ENCODE measurements at places on chromosomes 11 and 22.
A peak's percentile ranks its signal among the peaks of the same experiment; 100 is the strongest.

GRCh38 chr11:92311616-92312449, 87.2 kb downstream of the FAT3 start:
- DNase-seq, result no peak

DNA sequence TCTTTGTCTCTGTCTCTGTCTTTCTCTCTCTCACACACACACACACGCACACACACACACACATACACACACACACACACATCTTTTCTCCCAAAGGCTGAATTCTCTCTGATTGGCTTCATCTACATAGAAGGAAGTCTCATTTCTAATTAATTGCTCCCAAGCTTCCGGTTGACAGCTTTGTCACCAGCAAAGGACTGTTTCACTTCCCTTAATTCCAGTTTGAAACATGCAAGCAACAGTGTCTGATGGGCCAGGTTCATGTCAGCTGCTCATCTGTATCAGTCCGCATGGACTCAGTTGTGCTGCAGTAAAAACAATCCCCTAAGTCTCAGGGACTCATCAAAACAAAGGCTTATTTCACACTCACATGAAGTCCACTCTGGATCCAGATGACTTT, 16.2 kb upstream of the PVALB start:
- DNase-seq, result no peak

- no peak for DNase-seq
Measured at GRCh38 chr11:105046898-105047579, 1.9 kb upstream of the CARD16 start.

DNA sequence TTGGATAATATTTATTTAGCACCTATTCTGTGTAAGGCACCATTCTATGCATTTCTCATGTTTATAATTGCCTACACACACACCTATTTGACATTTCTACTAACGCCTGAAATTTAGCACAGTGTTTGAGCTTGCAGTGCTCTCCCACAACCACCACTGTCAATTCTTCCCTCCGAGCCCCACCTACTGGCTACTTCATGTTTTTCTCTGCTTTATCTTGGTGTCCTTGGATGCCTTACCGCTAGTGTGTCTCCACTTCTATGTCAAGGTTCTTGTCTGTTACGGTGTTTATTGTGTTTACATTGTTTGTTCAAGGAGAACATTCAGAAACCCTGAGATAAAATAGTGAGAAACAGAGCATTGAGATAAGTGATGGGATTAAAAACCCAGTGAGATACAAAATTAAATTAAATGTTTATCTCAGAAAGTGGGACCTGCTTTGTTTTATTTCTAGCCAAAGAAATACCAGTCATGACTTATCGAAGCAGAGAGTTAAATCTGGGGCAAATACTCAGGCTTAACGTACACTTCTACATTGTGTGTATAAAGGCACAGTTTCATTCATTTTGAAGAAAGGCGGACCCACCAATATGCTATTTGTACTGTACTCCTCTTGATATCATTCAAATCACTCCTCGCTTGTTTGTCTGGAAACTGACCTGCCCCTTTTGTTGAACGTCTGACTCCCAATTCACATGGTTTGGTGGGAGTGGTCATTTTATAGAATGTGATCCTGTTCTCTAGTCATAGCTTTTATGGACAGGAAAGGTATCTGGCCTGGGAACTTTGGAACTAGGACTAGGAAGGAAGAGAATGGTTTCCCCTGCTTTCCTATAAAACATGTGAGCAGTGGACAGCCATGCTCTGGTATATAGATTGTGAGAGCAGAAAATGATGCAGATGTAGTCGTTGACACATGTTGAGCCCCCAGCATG, 39.2 kb upstream of the SLC36A4 start:
- DNase-seq, result no peak

- DNase-seq, result no peak
Measured at GRCh38 chr11:5229356-5229755, 2.5 kb upstream of the HBB start.

GRCh38 chr11:35141571-35141971, 2.6 kb downstream of the CD44 start:
- DNase-seq, result no peak

- DNase-seq, result peak; percentile 95
Measured at GRCh38 chr11:5684646-5685362, at the start of gene TRIM5. Gene TRIM5, minus strand, starts transcription at chr11:5685074. Its CDS starts 4,897 bp downstream, at chr11:5680177.

DNA sequence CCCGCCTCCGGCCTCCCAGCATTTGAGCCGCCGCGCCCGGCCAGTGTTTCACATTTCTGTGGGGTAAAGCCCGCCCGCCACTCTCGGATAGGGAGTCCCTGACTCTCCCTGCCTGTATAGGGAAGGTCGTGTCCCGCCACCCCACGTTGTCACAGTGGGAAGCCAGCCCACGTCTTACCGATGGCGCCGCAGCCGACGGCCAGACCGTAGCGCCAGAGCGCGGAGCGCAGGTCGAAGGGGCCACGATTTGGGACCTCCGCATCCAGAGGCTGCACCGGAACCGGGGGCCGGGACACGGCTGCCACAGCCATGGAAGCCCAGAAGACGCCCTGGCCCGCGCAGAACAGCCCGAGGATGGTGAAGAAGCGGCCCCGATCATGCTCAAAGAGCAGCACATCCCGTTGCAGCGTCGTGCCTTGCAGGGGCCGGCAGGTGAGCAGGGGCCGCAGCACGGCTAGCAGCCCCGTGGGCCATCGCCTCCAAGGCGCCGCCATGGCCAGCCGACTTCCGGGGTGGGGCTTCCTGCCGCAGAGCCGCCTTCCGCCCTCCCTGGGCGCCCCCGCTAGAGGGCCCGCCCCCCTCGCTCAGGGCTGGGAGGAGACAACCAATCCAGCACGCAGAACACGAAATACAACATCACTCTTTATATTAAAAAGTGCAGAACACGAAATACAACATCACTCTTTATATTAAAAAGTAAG, at the start of gene TMEM223:
TMEM223 (minus strand) TSS at position 506 of the 701 bp plus-strand sequence; CDS start at position 494, 12 bp downstream.
- peak; percentile 90 for DNase-seq

- DNase-seq, result no peak
Measured at GRCh38 chr11:20563866-20564265, 35.5 kb upstream of the SLC6A5 start.

DNA sequence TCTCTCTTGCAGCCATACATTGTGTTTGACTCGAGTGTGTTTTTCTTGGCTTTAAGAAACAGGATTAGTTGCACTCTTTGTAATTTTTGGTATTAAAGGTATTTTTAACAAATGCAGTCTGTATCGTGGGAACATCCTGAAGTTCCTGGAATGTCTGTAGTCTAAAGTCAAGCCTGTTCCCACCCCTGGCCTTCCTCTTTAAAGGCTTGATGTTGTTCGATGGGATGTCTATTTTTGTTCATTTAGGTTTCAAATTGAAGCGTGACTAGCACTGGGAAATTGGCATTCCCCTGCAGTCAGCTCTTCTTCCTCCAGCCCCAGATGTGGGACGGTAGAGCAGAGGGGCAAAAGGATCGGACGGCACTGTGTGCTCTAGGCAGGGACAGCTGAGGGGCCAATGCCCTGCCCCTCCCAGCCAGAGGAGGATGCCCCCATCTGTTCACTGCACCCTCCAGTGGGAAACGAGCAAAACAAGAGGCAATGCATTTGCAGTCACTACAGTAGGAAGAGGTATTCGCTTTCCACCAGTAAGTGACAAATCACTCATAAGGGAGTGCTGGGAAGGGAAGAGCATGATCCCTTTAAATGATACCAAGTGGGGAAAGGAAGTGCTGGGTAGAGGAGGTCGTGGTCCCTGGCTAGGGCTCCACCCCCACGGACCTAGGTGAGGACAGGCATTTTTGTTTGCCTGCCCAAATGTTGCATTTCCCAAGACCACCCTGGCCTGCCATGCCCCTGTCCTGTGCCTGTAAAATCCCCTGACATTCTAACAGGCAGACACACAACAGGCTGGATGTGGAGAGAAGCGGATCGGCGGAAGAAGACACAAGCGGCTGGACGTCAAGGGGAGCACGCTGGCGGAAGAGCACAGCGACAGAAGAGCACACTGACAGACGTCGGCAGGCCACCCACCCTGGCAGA, 47.4 kb upstream of the SEPTIN5 start:
- DNase-seq, result no peak

- no peak for DNase-seq
Measured at GRCh38 chr11:11421509-11421908, 68.5 kb upstream of the CSNK2A3 start.

- DNase-seq, result no peak
Measured at GRCh38 chr22:19717691-19718455, 3.6 kb downstream of the SEPTIN5 start.

GRCh38 chr11:66674964-66675602, 2.6 kb downstream of the RBM4B start:
- no peak for DNase-seq

- peak; percentile 50 for DNase-seq
Measured at GRCh38 chr11:19409307-19409706, 168.6 kb upstream of the E2F8 start.

GRCh38 chr11:130580891-130581492, 132.5 kb downstream of the ADAMTS15 start:
- DNase-seq, result no peak

DNA sequence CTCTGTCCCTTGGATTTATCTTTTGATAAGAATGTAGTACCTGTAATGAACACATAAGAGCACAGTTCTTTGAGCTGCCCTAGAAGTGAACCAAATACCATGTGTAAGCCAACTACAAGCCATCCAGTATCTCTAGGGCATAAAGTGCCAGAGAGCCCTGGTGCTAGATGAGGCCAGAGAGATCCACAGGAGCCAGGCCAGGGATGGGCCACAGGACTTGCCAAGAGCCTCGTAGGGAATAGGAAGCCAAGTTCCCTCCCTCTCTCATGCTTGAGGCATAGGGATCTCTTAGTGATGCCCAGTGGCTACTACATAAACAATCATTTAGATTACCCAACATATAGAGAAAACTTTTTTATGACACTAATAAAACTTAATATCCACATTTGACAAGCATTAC, 64.8 kb upstream of the FAR1 start:
- no peak for DNase-seq

All from coronary artery (tissue), 2 donors.